ENCODE measurements at places on chromosomes 1 and 21.

DNA sequence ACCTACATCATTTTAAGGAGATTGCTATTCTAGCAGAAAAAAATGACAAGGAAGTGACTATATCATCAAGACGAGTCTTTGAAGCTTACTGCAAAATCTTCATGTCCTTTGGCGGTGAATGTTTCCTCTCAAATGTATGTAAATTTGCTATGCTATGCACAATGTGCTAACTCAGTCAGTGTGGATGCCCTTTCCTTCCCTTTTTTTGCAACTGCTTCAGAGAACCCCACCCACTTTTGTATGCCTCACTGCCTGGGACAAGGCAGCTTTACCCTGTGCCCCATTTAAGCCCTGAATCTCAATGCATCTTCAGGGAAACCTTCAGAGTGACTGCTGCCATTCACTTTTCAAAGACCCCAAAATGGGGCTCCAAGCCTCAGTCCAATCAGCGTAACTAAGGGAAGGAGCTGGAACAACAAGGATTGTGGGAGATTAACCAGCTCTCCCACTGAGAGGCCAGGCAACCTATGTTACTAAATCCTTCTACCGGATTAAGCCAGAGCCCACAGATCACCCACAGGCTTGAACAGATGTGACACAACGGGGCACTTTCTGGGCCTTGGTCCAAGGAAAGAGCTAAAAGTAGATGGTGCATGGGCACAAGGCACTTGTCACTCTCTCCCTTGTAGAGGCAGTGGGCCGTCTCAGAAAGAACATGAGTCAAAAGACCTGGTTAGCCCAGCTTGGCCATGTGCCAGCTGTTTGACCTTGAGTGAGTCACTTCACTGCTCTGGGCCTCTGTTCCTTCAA lies 154.4 kb downstream of the PLPP3 start:
- no peak for DNase-seq

DNA sequence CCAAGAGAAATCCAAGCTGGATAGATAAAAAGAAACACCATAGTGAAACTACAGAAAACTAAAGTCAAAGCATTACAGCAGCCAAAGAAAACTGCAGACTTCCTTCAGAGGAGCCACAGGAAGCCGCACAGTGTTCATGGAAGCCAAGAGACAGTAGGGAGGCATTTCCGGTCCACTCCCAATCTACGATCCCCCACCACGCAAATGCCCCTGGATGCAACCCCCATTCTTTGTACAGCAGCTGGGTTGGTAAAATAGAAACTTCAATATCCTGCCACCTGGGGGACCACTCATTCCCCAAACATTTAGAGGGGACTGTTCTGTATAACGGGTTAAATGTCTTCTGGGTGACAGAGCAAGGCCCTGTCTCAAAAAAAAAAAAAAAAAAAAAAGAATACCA lies 43.9 kb upstream of the TSPEAR start:
- no peak for DNase-seq

DNA sequence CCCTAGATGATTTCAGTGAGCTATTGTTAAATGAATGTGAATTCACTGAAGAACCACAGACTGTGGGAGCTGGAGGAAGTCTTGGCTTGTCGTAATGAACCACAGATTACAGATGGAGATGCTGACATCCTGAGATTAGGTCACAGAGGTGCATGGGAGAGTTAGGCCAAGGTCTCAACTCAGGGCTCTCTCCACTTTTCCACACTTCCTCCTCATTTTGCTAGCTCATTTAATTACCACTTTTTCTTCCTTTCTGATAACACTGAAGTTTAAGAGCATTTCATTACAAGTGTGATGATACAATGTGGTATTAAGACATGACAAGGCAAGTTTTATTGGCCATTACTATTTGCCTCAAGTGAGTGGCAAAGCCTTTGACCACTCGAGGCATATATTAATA lies 30.8 kb downstream of the ST6GALNAC3 start:
- no peak for DNase-seq

DNA sequence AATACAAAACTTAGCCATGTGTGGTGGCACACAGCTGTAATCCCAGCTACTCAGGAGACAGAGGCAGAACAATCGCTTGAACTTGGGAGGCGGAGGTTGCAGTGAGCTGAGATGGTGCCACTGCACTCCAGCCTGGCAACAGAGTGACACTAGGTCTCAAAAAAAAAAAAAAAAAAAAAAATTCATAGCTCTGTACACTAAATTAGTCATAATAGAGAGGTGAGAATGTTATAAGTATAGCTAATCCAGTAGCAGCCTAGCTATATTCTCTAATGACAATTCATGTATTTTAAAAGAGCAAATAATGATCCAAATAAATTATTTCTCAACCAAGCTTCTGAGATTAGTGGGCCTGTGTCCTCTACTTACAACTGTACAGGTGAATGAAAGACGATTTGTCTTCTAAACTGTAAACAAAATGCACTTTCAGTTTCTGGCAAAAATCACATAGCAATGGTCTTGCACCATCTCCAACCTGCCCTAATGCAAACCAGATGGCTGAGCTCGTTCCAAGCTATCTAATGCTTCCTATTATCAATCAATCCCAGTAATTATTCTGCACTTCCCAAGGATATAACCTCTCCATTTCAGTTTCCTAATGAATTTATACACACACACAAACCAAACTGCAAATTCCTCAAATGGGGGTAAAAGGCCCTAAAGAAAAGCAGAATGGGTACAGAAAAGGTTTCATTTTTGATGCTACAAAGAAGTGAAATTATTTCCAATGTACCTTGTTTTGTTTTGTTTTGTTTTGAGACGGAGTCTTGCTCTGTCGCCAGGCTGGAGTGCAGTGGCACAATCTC lies 56.5 kb downstream of the GATAD2B start:
- DNase-seq = no peak

- no peak for DNase-seq
Measured at GRCh38 chr1:207922554-207922953, 11.6 kb upstream of the CD34 start.

GRCh38 chr1:47981667-47982350 lies 15.4 kb downstream of the TRABD2B start:
- no peak for DNase-seq

- DNase-seq = peak; percentile 52
Measured at GRCh38 chr1:146035048-146035423, 13.5 kb upstream of the HJV start.

DNA sequence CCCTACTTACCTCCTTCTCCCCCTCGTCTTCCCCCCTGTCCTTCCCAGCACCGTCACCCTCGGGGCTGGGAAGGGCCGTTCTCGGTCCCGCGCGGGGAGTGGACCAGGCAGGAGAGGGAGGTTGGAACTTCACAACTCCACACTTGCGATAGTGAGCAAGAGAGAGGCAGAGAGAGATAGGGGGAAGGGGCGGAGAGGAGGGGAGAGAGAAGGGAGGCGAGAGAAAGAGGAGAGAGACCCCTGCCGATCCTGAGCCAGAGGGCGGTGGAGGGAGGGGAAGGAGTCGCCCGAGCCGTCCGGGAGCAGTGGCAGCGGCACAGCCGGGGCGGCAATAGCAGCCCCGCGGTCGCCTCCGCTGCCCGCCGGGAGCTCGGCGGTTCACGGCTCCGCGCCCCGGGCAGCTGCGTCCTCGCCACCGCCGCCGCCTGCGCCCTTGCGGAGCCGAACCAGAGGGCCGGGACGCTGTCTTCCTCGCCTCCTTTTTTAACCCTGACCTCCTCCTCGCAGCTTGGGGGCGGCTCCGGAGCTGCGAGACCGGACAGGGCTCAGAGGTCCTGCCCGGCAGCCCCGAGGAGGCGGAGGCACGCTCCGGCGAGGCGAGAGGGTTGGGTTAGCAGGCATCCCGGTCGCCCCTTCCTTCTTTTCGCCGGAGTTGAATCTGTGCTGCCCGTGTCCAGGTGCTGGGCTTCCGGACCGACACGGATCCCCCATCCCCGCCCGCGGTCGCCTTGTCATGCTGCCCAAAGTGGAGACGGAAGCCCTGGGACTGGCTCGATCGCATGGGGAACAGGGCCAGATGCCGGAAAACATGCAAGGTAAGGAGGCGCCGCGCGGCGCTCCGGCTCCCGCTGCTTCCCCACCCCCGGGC lies 11.7 kb downstream of the NR5A2 start:
- DNase-seq = no peak

Data from NCI-H146 (cell line).